ENCODE measurements at places on chromosomes 5 and 9.

DNA sequence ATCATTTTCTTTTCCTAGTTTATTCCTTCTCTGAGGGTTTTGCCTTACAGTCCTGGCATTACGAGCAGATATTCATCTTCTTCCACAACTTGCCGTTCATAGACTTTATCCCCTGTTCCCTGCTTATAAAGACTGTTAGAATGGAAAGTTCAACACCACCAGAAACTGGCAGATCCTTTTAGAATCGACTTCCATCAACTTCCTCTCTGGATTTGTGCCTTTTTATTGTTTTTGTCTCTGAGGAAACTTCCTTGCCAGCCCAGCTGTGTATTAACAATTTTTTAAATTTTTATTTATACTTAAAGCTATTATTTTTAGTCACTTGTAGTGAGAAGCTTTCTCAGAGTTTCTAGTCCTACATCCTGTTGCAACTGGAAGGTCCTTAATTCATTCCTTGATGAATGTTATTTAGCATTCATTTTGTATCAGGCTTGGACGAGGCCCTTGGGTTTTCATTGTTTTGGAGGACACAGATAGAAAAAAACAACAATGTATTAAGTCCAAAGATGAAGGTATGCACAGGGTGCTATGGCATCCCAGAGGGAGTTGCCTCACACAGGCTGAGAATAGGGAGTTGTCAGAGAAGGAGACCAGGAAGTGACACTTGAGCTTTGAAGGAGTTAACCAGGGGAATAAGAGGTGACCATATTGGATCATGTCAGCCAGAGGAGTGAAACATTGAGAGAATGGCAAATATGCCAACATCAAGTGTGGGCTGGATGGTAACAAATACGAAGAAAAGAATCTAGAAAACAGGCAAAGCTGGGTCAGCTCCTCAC is 81.3 kb downstream of the ADAMTSL1 start:
- no peak for DNase-seq

GRCh38 chr5:27511061-27511460 is 472.7 kb upstream of the CDH9 start:
- DNase-seq, result no peak

- DNase-seq, result no peak
Observed at GRCh38 chr5:926417-927171, 33.9 kb downstream of the TRIP13 start.

DNA sequence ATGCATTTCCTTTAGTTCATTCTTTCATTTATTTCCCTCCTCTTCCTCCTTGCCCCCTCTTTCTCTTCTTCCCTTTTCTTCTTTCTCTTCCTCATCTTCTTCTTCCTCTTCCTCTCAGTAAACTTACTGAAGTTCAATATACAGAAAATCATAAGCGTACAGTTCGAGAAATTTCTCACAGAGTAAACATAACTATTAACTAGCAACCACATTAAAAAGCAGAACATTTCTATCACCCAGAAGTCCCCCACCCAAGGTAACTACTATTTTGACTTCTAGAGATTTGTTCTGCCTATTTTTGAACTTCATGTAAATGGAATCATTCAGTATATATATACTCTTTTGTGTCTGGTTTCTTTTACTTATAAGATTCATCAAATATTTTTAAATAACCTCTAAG is 48.2 kb downstream of the TNFAIP8 start:
- DNase-seq, result no peak

GRCh38 chr9:13550519-13550918 is 271.0 kb upstream of the MPDZ start:
- no peak for DNase-seq

DNA sequence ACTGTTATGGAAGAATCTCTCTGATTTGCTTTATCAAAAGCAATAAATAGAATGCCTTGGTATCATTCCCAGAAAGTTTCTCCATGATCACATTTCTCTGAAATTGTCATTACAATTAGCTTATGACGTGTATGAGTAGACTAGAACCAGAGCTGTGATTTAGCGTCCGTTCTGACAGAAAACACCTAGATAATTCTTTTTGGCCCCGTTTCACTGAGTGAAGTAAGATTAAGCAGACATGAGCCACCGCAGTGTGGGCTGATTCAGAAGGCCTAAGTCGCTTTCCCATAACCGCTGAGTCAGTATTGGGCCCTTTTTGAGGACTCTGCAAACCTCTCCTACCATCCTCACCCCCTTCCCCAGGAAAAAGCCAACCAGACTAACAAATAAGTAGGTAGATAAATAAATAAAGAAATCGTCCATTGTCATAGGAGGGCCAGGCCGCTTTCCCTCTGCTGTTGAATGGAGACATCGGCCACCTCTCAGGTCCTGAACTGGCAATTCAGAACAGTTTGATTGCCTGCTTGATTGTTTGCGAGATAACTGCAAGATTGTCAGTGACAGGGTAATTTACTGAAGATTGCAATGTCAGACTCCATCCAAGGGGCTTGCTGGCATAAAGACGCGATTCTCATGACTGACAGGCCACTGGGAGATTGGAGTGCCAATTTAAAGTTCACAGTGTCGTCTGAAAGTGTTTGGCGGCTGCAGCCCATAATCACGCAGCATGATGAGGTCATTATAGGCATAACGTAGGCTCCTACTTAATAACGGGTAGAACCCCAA is 105.0 kb upstream of the WWC1 start:
- DNase-seq, result no peak

DNA sequence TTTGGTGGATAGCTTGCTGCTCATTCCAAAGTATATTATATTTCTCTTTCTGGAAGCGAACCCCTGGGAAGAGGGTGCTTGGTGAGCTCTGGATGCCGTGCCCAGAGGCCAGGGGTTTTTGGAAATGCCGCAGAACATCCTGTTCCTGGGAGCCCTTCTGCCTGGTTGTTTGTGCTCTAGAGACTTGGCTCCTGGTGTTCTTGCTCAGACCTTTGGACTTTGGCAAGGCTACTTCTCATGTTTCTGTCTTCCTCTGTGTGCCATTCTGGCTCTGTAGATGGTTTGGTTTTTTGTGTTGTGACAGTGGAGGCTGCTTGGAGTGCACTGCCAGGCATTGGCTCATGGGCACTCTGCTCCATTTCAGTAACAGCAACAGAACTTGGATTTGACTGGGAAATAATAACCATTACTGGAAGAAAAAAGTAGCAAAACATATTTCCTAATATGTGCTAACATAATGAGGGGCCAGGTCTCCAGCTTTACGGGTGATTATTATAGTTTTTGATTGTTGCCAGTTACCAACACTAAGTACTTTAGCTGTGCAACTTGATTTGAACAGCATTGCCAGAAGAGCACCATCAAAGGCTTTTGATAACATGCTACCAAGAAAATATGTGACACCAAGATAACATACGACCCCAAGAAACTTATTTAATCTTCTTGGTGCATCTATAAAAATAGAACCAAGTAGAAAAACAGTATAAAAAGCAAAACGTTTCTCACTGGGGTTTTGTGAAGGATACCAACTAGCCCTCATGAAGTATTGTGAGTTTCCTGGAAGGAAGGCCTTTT is 94.2 kb downstream of the PCSK1 start:
- no peak for DNase-seq

- DNase-seq, result no peak
Observed at GRCh38 chr5:175821790-175822211, 49.6 kb upstream of the CPLX2 start.

DNA sequence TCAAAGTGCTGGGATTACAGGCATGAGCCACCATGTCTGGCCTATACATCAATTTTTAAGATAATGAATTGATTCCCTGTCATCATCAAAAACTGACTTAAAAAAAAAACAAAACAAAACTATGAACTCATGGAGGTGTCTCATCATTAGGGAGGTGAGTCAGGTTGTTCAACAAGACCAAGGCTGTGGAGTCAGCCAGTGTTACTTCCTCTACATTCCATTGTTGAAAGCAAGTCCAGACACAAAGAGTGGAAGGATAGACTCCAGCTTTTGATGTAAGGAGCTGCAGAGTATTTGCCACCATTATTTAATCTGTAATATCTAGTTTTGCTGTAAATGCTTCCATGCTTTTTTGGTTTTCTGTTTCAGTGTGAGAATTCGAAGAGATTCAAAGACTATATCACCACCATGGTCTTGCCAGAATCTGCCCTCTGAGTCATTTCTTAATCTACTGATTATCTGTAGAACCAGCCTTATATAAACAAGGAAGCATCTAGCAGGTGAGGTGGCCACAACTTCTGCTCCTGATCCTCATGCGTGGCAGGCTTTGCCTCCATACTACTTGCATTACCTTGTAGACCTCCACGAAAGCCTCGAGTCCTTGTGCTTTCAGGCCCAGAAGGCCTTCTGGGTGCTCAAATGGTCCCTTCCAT is 156.1 kb downstream of the FGF1 start:
- no peak for DNase-seq

- DNase-seq, result no peak
Observed at GRCh38 chr5:1971944-1972343, 89.2 kb upstream of the IRX4 start.

GRCh38 chr9:89659891-89660685 is 55.3 kb downstream of the GADD45G start:
- DNase-seq, result no peak

GRCh38 chr9:2992427-2992826 is 148.5 kb upstream of the PUM3 start:
- DNase-seq, result no peak

DNA sequence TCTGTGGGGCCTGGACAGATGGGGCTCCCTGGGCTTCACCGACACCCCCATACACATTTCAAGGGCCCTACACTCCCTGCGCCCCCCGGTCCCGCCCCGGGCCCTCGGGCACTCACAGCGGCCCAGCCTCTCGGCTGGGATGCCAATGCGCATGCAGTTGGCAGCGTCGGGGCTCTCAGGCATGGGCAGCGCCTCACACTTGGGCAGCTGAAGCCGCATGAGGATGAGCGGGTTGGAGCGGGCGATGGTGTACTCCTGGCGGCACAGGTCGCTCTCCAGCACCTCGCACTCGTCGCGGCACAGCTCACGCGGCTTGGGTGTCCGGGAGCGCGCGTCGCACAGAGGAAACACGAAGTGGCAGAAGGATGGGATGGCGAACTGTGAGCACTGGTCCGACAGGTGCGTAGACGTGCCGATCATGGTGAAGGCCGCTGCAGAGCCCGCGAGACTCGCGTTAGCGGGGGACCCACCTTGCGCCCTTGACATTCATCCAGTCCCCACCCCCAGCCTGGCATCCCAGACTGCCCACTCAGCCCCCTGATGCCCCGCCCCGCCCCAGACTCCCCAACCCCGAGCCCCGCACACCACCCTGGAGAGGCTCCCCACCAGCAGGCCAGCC is 216.9 kb downstream of the ROR2 start:
- no peak for DNase-seq

- DNase-seq, result peak; percentile 42
Observed at GRCh38 chr9:97889941-97890887, 32.1 kb downstream of the TRMO start.

DNA sequence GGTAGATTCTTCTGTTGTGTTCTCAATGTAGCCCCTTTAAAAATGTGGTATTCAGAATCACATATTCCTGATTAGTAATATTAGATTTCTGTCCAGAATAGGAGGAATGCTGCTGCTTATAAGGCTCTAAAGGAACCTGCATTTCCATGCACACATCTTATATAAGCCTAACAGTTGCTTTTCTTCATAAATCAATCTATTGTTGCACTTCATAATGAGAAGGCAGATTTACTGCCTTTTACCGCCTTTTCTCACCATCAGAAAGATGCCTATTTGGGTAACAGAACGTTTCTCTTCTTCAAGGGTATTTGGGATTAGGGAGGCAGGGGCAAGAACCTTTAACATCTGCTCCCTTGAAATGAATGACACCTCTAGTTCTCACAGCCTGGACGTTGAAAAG is 243.4 kb downstream of the MLLT3 start:
- no peak for DNase-seq
